ENCODE measurements at places on chromosomes 11 and 22.

- peak; percentile 86 for DNase-seq
Observed at GRCh38 chr11:37988031-37988430, 1390.0 kb upstream of the RAG2 start.

DNA sequence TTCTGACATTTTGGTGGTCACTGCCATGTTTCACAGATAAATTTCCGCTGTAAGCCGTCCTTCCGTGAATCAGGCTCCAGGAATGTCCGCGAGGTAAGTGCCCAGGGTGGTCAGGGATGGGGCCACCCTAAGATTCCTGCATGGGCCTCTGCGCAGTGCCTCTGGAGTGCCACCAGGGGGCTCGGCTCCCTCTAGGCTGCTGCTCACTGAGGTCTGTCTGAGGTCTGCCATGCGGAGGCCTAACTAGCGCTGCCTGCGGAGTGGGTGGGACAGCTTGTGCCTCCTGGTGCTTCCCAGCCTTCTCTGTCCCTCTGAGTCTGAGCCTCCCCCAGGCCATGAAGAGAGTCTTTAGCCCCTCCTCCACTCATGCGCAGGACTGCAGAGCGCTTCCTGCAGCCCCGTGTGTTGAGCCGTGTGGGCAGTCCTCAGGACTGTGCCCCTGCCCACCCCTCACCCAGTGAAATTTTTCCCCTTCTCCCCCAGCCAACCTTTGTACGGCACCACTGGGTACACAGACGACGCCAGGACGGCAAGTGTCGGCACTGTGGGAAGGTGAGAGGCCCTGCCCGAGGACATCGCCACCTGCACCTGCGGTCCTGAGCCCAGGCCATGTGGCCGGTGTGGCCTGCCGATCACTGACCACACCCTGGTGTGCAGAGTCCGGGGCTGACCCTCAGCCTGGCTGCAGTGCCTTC is 11.9 kb upstream of the MDK start:
- peak; percentile 65 for DNase-seq

DNA sequence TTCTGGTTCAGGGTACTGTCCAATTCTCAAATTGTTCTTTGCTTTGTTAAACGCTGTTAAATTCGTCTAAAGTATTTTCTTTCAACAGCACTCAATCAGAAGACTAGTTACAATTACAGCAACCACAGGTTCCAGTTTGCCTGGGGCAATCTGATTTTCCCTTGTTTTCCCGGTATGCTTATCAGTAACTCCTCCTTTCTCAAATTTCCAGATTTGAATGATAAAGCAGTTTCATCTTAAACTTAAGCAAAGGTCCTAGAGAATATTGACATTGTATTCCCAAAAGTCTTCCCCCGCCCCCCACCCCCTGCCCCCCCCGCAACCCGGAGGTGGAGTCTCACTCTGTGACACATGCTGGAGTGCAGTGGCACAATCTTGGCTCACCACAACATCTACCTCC is 10.5 kb upstream of the USP28 start:
- DNase-seq: peak; percentile 38

- DNase-seq: no peak
Observed at GRCh38 chr11:45037434-45038005, 86.8 kb upstream of the TP53I11 start.

- peak; percentile 77 for DNase-seq
Observed at GRCh38 chr11:9693801-9694553, 30.1 kb downstream of the SWAP70 start.

DNA sequence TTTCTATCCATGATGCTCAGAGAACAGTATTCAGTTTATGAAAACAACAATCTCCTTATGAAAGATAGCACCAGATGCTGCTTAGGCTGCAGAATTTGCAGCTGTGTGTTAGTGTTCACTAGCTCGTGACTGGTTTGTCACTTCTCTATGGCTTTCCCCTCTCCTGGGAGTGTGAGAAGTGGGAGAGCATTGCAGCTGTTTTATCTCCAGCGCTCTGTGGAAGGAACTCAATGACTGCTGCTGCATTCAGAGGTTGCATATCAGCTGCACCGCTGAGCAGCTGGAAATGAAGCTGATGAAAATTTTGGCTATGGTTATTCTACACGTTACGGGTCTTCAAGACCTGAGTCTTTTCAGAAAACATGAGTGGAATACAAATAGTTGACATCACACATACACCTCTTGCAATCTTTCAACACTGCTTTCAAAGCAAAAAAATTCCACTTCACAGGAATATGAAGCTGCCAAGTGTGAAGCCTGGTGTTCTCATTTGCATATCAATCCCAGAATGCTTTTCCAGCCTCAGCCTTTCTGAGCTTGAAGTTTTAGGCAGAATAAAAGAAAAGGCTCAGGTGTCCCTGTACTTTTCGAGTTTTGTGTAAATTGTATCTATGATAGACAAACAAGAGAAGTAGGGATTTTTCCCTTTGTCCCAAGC is 149.3 kb upstream of the DDI1 start:
- DNase-seq: no peak

DNA sequence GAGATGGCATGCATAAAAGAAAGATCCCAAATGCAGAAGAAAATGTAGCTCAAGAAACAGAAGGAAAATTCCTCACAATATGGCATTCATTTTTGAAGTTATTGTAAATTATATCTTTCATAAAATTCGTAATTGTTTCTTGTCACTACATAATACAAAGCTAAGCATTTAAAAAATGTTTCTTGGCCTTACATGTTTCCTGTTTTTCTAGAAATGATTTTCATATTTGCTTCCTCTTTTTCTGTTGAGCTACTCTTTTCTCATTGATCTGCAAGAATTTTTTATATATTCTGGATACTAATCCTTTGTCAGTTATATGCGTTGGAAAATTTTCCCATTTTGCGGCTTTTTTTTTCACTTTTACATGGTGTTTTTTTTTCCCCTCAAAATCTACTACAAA is 48.0 kb downstream of the ENTHD1 start:
- DNase-seq: no peak

GRCh38 chr11:72831521-72832300 is 17.5 kb downstream of the ATG16L2 start:
- peak; percentile 67 for DNase-seq

GRCh38 chr11:60455531-60456042 is at the start of gene MS4A1:
TSS of gene MS4A1 (plus strand) at chr11:60455847. CDS start at chr11:60462375, 6,528 bp downstream.
- DNase-seq: no peak

- peak; percentile 14 for DNase-seq
Observed at GRCh38 chr11:83257761-83258168, 28.4 kb downstream of the CCDC90B start.

DNA sequence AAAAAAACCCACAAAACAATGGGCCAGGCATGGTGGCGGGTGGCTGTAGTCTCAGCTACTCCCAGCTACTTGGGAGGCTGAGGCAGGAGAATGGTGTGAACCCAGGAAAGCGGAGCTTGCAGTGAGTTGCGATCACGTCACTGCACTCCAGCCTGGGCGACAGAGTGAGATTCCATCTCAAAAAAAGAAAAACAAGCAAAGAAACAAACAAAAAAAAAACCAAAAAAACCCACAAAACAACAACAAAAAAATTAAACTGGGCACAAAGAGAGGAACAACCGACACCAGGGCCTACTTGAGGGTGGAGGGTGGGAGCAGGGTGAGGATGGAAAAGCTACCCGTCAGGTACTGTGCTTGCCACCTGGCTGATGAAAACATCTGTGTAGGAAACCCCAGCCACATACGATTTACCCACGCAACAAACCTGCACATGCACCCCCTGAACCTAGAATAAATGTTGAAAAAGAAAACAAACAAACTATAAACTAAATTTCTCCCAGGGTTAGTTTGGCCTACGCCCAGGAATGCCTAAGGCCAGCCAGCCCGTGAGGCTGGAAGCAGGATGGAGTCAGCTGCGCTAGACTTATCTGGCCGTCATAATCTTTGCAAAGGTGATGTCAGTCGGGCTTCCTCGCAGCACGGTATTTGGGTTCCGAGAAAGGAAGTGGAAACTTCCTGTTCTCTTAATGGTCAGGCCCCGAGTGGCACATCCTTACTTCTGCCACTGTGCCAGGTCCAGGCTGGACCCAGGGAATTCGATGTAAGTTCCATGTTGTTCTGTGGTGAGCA is 21.9 kb upstream of the CYB5R3 start:
- no peak for DNase-seq

GRCh38 chr11:93017821-93018690 is 48.6 kb downstream of the MTNR1B start:
- DNase-seq: peak; percentile 71

DNA sequence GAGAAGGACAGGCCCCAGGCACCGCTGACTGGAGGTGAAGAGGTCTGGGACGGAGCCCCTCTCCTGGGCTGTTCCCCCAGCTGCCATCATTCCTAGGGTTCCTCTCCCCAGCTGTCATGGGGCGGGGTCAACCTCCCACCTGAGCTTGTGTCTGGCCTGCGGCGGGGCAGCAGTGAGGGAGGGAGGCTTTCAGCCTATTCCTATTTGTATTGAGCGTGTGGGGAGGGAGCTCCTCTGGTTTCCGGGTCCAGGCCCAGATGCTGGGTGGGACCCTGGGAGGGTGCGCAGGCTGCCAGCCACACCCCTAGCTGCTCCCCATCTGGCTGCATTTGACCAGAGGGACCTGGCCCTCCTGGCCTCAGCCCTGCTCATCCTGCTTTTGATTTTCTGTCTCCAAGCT is 13.7 kb downstream of the TSPAN4 start:
- DNase-seq: no peak

- DNase-seq: no peak
Observed at GRCh38 chr22:17922925-17923903, 101.1 kb downstream of the MICAL3 start.

- peak; percentile 99 for DNase-seq
Observed at GRCh38 chr11:57787920-57788702, 26.5 kb downstream of the CTNND1 start.

DNA sequence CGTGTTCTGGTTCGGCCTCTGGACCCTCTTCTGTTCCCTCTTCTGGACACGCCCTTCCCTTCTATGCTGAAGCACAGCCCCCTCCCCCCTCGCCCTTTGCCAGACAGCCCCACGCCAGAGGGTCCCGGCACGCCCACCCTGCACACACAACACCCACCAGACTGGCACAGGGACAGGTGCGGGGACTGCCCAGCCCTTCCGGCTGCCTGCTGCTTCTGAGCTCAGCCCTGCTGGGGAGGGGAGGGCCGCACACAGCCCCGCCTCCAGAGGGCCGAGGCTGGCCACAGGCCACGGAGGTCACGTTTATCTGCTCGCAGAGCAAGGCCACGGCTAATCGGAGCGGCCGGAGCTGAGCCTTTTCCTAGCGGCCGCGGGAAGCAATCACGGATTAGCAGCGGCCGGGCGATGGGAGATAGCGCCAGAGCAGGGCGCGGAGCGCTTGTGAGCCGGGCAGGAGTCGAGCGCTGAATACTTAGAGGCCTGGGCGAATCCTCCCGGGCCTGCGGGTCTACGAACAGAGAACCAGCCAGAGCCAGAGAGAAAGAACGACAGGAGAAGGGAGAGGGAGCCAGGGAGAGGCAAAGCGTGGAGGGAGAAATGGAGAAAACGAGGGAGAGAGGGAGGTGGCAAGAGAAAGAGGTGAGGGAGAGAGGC is 21.5 kb downstream of the OTUB1 start:
- DNase-seq: peak; percentile 21

GRCh38 chr11:8800520-8801110 is 110.4 kb upstream of the AKIP1 start:
- DNase-seq: no peak

GRCh38 chr11:67389477-67389876 is 2.3 kb upstream of the RAD9A start:
- peak; percentile 36 for DNase-seq
